CD4-positive, alpha-beta memory T cell (primary cell): ENCODE measurements at places on chromosomes 4 and X.

GRCh38 chr4:124861761-124862160 is 149.2 kb upstream of the ANKRD50 start:
- H3K4me3 ChIP-seq, result no peak overlapping the region
- H3K27me3 ChIP-seq, result no peaks in the 10 kb centered on the region
- no peaks in the 10 kb centered on the region for H3K4me1 ChIP-seq

DNA sequence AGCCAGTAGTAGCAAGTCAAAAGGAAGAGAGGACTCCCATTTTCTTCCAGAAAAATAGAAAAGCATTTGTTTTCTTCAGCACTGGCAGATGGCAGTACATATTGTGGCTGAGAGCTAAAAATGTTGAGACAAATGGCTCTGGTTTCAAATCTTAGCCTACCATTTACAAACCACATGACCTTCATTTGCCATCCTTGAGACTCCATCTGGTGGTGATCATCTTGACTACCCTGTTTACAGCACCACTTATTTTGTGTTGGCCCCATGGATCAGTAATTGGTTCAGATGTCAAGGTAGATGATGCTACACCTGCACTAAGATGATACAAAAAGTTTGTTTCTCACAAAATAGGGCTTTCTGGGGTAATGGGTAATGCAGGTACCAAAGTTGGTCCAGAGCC is 951.8 kb upstream of the IGFBP7 start:
- H3K36me3 ChIP-seq, result no peaks in the 10 kb centered on the region
- no peak for DNase-seq
- H3K4me1 ChIP-seq, result no peaks in the 10 kb centered on the region
- H3K27ac ChIP-seq, result no peak overlapping the region

GRCh38 chr4:37095925-37096324 is 148.6 kb upstream of the NWD2 start:
- no peaks in the 10 kb centered on the region for H3K36me3 ChIP-seq
- no peak overlapping the region for H3K4me3 ChIP-seq
- no peak for DNase-seq
- H3K4me1 ChIP-seq, result no peaks in the 10 kb centered on the region
- H3K27me3 ChIP-seq, result no peaks in the 10 kb centered on the region
- H3K27ac ChIP-seq, result no peak overlapping the region

- peaks cover 28% of the 10 kb centered on the region for H3K27me3 ChIP-seq
- peak; percentile 15 for DNase-seq
- peak within 1 kb of the TSS; percentile 23 for H3K4me3 ChIP-seq
- no peaks in the 10 kb centered on the region for H3K36me3 ChIP-seq
- peaks cover 22% of the 10 kb centered on the region for H3K4me1 ChIP-seq
Measured at GRCh38 chr4:47031011-47031678, at the start of gene GABRB1. TSS of gene GABRB1 (plus strand) at chr4:47031567.

DNA sequence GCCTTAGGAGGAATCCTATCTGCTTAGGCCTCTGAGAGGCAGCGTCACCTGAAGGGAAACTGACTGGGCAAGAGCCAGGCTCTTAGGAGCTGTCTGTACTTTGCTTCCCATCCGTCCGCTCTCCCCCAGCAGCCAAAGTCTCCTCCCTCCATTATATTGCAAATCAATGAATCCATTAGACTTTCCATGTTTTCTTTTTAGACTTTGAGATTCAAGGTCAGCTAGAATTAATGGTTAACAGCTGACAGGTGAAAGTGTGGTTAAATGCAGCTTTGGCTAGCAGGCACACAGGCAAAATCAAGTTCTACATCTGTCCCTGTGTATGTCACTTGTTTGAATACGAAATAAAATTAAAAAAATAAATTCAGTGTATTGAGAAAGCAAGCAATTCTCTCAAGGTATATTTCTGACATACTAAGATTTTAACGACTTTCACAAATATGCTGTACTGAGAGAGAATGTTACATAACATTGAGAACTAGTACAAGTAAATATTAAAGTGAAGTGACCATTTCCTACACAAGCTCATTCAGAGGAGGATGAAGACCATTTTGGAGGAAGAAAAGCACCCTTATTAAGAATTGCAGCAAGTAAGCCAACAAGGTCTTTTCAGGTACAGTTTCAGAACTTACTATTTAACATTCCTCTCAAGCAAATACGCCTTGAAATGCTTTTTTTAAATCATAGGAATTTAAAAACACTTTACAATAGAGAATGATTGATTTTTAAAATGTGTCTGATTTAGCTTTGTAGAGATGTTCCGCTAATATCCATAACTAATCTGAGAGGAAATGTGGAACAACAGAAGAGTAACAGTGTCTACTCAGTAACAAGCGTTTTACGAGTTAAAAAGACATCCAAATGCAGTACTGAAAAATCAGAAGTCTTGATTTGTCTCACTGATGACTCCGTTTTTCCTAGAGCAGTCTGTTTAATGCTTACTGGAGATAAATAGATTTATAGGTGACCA is at the start of gene F11:
Gene F11 (plus strand): TSS at position 507 of the 970 bp plus-strand sequence. CDS start 948 bp downstream, outside the sequence.
- H3K27ac ChIP-seq, result no peak within 1 kb of the TSS
- H3K4me1 ChIP-seq, result no peaks in the 10 kb centered on the region
- H3K27me3 ChIP-seq, result no peaks in the 10 kb centered on the region
- DNase-seq, result no peak

DNA sequence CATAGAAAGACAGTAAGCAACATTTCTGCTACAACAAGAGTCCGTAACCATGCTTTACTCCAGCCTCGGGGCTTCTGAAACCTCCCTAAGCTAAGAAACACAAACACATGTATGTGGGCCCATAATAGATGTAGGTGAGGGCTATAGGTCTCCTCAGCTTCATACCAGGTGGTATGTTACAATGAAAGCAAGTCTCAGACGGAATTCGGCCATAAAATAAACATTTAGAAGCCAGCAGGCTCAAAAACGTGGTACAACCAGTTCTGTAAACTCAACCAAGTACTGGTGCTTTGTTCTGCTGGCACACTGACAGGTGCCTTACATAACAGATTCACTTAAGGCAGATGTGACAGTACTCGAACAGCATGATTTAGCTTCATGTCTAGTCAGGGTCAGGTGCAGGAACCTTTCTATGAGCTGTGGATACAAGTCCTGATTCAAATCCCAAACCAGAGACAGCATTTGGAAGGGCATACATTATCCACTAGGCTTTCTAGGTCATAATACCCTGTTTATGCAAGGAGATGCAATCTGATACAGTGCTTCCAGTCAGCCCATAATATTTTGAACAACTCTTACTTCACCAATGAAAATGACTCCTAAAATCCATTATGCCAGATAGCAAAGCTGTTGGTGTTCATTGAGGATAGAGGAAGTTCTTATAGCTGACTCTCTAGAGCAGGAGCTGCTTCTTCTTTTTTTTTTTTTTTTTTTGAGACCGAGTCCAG is 113.8 kb upstream of the ENPP6 start:
- no peaks in the 10 kb centered on the region for H3K4me1 ChIP-seq
- H3K4me3 ChIP-seq, result no peak overlapping the region
- H3K27me3 ChIP-seq, result no peaks in the 10 kb centered on the region
- H3K36me3 ChIP-seq, result no peaks in the 10 kb centered on the region
- DNase-seq, result no peak

DNA sequence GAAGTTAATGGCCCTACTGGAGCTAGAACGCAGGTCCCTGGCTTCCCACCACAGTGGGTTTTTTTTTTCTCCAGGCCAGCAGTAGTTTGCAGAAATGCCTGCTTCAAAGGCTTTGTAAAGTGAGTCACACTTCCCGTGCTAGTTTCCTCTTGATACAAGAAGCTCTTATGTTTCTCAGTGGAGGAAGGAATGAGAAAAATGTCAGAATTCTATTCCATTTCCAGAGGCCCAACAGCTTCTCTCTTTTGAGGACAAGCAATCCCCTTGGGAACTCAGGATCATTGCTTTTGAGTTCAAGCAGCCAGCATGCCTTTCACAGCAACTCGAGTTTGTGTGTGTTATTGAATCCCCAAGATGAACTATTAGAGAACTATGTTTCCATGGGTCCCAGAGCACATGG is 134.3 kb downstream of the GUCY2F start:
- H3K27ac ChIP-seq, result no peak overlapping the region
- H3K4me1 ChIP-seq, result no peaks in the 10 kb centered on the region
- no peaks in the 10 kb centered on the region for H3K36me3 ChIP-seq
- no peak overlapping the region for H3K4me3 ChIP-seq

GRCh38 chr4:175325230-175325629 is 407.1 kb downstream of the ADAM29 start:
- no peaks in the 10 kb centered on the region for H3K4me1 ChIP-seq
- H3K36me3 ChIP-seq, result no peaks in the 10 kb centered on the region
- no peak overlapping the region for H3K4me3 ChIP-seq
- H3K27me3 ChIP-seq, result no peaks in the 10 kb centered on the region

- DNase-seq, result no peak
- H3K4me3 ChIP-seq, result no peak overlapping the region
- no peaks in the 10 kb centered on the region for H3K4me1 ChIP-seq
- H3K27me3 ChIP-seq, result no peaks in the 10 kb centered on the region
- H3K27ac ChIP-seq, result no peak overlapping the region
Measured at GRCh38 chr4:57312296-57312695, 202.1 kb upstream of the IGFBP7 start.

GRCh38 chrX:15812192-15812938 is 22.1 kb downstream of the ZRSR2 start:
- H3K27me3 ChIP-seq, result no peaks in the 10 kb centered on the region
- H3K27ac ChIP-seq, result no peak overlapping the region
- no peak overlapping the region for H3K4me3 ChIP-seq
- peaks cover 10% of the 10 kb centered on the region for H3K36me3 ChIP-seq
- DNase-seq, result no peak

DNA sequence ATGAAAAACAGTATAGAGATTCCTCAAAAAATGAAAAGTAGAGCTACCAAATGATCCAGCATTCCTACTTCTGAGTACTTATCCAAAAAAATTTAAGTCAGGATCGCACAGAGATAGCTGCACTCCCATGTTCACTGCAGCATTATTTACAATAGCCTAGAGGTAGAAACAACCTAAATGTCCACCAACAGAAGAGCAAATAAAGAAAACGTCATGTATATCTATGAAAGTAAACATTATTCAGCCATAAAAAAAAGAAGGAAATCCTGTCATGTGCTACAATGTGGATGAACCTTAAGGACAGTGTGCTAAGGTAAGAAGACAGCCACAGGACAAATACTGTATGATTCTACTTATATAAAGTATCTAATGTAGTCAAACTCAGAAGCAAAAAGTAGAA is 12.4 kb downstream of the THOC2 start:
- peaks cover 6% of the 10 kb centered on the region for H3K4me1 ChIP-seq
- H3K27me3 ChIP-seq, result no peaks in the 10 kb centered on the region
- no peak for DNase-seq

GRCh38 chr4:58406762-58407161 is 1296.6 kb upstream of the IGFBP7 start:
- no peaks in the 10 kb centered on the region for H3K4me1 ChIP-seq
- H3K27me3 ChIP-seq, result no peaks in the 10 kb centered on the region
- H3K27ac ChIP-seq, result no peak overlapping the region
- H3K36me3 ChIP-seq, result no peaks in the 10 kb centered on the region

DNA sequence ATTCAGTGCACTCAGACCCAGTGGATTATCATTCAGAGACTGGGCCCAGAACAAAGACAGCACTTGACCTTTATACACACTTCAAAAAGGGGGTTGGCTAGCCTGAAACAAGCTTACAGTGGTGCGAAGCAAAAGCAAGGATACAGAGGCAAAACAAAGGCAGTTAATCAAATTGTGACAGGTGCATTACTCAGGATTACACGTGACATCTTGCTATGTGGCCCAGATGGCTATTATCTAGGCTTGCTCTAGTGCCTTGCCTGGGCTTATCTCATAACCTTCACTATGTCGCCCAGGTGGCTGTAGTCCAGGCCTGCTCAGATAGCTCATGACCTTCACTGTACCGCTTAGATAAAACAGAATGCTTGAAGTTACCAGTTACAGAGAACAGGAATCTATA is 1092.1 kb upstream of the PRKX start:
- H3K27me3 ChIP-seq, result no peaks in the 10 kb centered on the region
- no peak overlapping the region for H3K27ac ChIP-seq
- no peak for DNase-seq
- no peaks in the 10 kb centered on the region for H3K36me3 ChIP-seq
- H3K4me3 ChIP-seq, result no peak overlapping the region
- no peaks in the 10 kb centered on the region for H3K4me1 ChIP-seq

DNA sequence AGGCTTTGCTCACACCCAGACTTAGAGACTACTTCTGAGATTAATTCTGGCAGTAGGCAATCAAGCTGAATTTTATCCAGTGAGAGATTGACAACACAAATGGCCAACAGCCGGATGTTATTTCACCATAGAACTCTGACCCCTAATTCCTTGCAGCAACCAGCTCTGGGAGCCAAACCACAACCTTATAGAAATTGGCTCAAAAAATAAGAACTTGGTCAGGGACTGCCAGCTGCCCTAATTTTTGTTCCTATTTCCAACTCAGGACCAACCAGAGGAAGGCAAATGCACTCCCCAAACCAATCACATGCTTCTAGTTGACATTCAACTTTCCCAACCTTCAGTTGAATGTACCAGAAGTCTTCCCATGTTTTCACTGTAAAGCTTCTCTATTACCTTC is 269.7 kb downstream of the HS3ST1 start:
- no peaks in the 10 kb centered on the region for H3K4me1 ChIP-seq
- no peaks in the 10 kb centered on the region for H3K36me3 ChIP-seq
- no peak for DNase-seq
- no peak overlapping the region for H3K4me3 ChIP-seq
- H3K27ac ChIP-seq, result no peak overlapping the region

DNA sequence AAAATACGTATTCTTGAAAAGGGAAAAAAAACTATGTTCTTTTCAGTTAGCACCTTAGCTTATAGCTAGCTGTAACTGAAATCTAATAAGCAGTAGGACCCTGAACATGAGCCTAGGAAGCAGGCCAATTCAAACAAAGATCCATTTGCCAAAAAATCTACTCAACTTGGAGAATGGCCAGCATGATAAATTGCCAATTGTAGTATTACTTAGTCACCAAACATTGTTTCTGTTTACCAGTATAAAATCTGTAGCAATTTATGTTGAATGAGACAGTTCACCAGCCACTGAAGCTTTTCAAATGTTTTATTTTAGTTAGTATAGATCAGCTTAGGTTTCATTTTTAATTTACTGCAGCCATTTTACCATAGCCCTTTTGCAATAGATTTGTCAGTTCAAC is 323.6 kb upstream of the DIPK2B start:
- H3K4me3 ChIP-seq, result no peak overlapping the region
- no peaks in the 10 kb centered on the region for H3K36me3 ChIP-seq
- DNase-seq, result no peak
- no peaks in the 10 kb centered on the region for H3K4me1 ChIP-seq
- no peaks in the 10 kb centered on the region for H3K27me3 ChIP-seq

GRCh38 chrX:2707334-2707760 is 16.3 kb downstream of the CD99 start:
- no peaks in the 10 kb centered on the region for H3K27me3 ChIP-seq
- peaks cover under 1% of the 10 kb centered on the region for H3K36me3 ChIP-seq
- peaks cover 80% of the 10 kb centered on the region for H3K4me1 ChIP-seq
- DNase-seq, result peak; percentile 22

GRCh38 chr4:25958110-25958509 is 44.1 kb downstream of the SMIM20 start:
- DNase-seq, result no peak
- no peak overlapping the region for H3K4me3 ChIP-seq
- H3K27ac ChIP-seq, result no peak overlapping the region
- no peaks in the 10 kb centered on the region for H3K36me3 ChIP-seq
- no peaks in the 10 kb centered on the region for H3K4me1 ChIP-seq

DNA sequence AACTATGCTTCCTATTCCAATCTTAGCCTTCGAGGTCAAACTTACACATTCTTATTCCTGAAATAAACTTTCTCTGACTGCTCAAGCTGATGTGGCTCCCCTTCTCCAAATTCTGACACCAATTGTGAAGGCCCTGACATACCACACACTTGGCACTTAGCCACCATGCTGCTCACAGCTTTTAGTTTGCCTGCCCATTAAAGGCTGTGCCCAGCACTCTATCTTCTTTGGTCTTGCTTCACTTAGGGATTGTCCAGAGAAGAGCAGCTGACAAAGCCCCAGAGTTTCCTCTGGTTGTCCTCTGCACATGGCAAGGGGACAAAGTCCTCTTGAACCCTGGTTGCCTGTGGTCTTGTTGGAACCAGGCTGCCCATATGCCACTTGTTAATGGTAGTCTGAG is 126.1 kb downstream of the ARHGEF9 start:
- H3K4me3 ChIP-seq, result no peak overlapping the region
- no peak overlapping the region for H3K27ac ChIP-seq
- H3K27me3 ChIP-seq, result no peaks in the 10 kb centered on the region
- no peaks in the 10 kb centered on the region for H3K36me3 ChIP-seq
